ENCODE measurements at places on chromosomes 2 and 18. TPM values are rescaled to one million over a fixed set of nuclear protein-coding genes. Genes with fewer than 3 reads are reported as not detected.

DNA sequence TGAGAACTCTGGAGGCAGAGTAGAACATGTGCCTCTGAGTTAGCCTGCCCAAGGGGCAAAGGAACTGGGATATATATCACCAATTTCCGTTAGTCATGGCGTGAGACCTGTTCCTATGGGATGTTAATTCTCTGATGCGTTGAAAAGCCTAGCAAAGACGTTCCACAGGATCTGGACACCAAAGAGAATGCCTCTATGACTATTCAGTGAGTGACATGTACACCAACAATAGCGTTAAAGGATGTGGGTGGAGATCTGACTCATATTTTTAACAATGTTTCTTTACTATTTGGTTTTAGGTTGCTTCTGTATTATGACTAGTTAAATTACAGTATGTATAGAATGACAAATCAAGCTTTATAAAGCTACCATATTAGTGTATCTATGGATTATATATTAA is 320.9 kb upstream of the MC4R start:
- no peak overlapping the region for H3K27ac ChIP-seq
- H3K4me3 ChIP-seq, result no peak overlapping the region
- no peaks in the 10 kb centered on the region for H3K27me3 ChIP-seq
- no peaks in the 10 kb centered on the region for H3K4me1 ChIP-seq
- no peaks in the 10 kb centered on the region for H3K36me3 ChIP-seq

TRABD2A gene
- polyA plus RNA-seq, result not detected

GRCh38 chr2:38251940-38252339 is 125.1 kb downstream of the ATL2 start:
- no peaks in the 10 kb centered on the region for H3K4me1 ChIP-seq
- no peaks in the 10 kb centered on the region for H3K27me3 ChIP-seq
- DNase-seq, result no peak
- no peak overlapping the region for H3K4me3 ChIP-seq

GRCh38 chr18:23141104-23141999 is 6.1 kb downstream of the CABLES1 start:
- H3K4me1 ChIP-seq, result peaks cover 54% of the 10 kb centered on the region
- H3K36me3 ChIP-seq, result no peaks in the 10 kb centered on the region
- H3K27me3 ChIP-seq, result peaks cover 4% of the 10 kb centered on the region

CYP26B1 gene
- 1.2 TPM for polyA plus RNA-seq

GRCh38 chr2:6866275-6866671 is 566 bp upstream of the CMPK2 start:
- H3K4me1 ChIP-seq, result no peaks in the 10 kb centered on the region
- no peaks in the 10 kb centered on the region for H3K36me3 ChIP-seq
- H3K4me3 ChIP-seq, result peak overlapping the region; percentile 78
- peak; percentile 11 for DNase-seq

DNA sequence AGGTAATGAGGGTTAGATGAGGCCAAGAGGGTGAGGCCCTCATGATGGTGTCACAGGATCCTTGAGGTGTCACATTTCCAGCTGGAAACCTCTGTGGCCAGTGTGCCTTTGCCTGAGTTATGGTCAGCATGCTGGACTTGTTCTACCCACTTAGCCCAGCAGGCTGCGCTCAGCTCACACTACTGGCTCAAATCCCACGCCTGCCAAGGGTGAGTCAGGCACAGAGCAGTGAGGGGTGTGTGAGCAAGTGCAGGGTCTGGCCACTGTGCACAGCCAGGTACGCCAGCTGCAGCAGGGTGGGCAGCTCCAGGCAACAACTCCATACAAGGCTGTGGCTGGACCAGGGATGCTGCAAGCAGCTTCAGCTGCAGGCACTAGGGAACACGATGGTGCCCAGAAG is 616.6 kb upstream of the FSHR start:
- DNase-seq, result peak; percentile 75
- no peaks in the 10 kb centered on the region for H3K4me1 ChIP-seq
- H3K27ac ChIP-seq, result no peak overlapping the region

THUMPD2 gene
- 11.8 TPM for polyA plus RNA-seq

Data from cardiac muscle cell (in vitro differentiated cells and primary cell).